Stomach (tissue), 19 donors: ENCODE measurements at places on chromosomes 7 and 10. TPM values are rescaled to one million over a fixed set of nuclear protein-coding genes. Genes with fewer than 3 reads are reported as not detected.

Gene ACTR3C
- 2.3 TPM for total RNA-seq

- peak; percentile 66 for DNase-seq
Observed at GRCh38 chr7:98250789-98251188, 1.2 kb downstream of the TECPR1 start.

Gene PRPS1L1
- not detected for total RNA-seq

Gene FKBP9
- total RNA-seq, result 120 TPM

Gene ASZ1
- not detected for total RNA-seq

- no peak for DNase-seq
Observed at GRCh38 chr7:42460148-42460547, 223.1 kb upstream of the GLI3 start.

DNA sequence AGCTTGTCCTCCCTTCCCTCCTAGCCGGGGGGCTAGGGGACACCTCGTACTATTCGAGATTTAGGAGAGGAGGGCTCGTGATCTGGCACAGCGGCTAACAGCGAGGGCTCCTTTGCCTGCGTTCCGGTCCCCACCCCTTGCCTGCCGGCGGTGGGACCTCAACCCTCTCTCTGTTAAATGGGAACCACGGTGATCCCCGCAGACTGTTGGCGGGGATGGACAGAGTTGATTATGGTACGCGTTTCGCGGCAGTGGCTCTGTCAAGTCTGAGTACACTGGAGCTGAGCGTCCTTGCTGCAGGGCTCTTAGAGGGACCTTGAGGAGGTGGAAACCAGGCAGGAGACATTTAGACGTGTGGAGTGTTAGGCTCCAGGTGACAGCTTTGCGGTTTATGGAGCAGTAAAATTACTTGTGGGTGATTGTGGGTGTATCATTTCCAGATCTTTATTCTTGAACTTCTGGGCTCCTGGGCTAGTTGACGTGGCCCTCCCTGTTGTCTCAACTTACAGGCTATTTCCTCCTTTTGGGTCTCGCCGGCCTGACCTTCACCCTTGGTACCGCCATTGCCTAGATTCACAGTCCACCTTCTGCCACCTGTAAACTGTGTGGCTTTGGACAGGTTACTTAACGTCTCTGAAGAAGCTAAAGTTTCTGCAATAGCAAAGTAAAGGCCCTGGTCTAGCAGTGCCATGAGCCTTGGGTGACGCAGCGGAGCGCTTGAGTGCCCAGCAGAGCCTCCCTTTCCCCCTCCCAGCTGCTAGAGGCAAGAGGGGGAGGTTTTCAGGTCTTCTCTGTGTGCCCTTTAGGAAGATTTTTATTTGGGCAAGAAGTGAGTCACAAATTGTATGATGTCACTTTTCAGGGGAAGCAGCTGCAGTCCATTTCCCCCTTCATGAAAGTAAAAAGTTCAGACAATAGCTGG is 739 bp downstream of the CASP7 start:
- DNase-seq, result peak; percentile 57

DNA sequence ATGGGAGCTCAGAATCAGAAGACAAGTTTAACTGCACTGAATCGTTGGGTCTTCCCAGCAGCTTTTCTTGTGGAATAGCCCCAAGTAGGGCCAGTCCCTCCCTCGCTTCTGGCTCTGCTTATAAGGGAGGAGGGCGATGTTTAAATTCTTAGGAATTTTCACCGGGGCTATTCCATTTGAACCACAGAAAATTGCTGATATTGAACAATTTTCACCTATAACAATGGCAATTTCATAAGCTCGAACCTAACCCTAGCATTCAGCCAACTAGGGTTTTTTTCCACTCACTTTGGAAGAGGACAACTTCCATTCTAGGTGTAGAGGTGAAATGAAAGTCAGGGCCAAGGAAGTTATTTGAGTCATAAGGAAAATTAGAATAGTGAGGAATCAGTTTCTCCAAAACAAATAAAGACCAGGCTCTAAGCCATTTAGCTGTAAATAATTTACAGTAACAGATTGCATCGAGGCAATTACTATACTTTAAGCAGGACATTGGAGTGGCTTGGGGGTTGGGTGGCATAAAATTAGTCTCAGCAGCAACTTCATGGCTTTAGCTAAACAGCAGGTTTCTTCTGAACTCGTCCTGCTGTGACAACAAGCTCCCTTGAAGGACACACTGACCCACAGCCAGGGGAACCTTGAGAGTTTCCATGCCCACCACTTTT is 1.5 kb upstream of the ATP6V0A4 start:
- DNase-seq, result peak; percentile 10
